Fibroblast of upper back skin (primary cell): ENCODE measurements at places on chromosomes 16 and 17.

- no peak for DNase-seq
Measured at GRCh38 chr16:67284699-67285646, 5.6 kb downstream of the PLEKHG4 start.

DNA sequence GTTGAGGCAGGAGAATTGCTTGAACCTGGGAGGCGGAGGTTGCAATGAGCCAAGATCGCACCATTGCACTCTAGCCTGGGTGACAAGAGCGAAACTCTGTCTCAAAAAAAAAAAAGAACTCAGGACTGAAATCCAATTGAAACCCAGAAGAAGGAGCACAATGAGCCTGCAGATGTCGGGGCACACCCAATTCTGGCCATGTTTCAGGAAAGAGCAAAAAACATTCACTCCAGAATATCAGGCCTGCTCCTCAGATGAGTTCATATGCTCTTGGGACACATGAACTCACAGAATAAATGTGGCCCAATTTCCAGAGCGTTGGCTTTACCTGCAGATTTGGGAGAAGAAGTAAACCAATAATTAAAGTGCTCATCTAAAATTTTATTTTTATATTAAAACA is 3.0 kb upstream of the CMTM2 start:
- no peak for DNase-seq

GRCh38 chr17:76654408-76654807 is 10.9 kb upstream of the ST6GALNAC1 start:
- no peak for DNase-seq

DNA sequence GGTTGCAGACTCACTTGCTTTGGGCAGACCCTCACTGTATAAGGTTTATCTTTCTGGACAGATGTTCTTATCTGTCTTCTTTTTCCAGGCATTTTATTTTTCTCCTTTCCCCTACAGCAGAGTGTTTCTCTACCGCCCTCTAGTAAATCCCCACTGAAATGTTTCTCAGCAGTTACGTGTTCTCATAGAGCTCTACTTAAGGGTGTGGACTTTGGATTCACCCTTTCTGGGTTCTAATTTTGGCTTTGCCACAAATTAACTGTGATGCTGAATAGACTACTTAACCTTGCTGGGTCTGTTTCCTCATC is 2.0 kb downstream of the ADAT1 start:
- DNase-seq = peak; percentile 37

- peak; percentile 87 for DNase-seq
Measured at GRCh38 chr16:65658787-65659220, 536.9 kb upstream of the CDH11 start.

DNA sequence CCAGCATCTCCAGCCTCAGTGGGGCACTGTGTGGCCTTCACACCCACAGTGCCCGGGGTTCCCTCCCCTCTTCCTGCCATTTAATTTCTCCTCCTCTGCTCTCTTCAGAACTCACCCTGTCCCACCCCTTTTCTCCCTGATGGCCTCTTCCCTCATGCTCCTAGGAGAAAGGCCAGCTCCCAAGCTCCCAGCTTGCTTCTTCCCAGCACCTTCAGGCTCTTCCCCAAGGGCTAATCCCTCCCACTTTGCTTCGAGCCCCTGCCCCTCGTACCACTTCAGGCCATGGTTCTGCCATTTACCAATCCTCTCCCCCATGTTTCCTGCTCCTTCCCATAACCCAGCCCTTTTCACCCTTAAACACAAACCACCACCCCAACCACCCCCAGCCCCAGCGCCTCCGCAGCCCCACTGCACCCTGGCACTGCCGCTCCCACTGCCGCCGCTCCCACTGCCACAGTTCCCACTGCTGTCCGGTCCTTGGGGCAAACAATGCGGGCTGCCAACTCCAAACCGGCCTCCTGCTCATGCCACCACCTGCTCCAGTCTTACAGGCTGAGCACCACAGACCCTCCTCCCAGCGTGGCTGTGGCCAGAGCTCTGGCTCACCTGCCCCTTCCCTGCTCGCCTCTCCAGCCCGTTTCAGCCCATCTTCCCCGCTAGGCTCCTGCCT is 28.6 kb downstream of the ADAM11 start:
- no peak for DNase-seq

DNA sequence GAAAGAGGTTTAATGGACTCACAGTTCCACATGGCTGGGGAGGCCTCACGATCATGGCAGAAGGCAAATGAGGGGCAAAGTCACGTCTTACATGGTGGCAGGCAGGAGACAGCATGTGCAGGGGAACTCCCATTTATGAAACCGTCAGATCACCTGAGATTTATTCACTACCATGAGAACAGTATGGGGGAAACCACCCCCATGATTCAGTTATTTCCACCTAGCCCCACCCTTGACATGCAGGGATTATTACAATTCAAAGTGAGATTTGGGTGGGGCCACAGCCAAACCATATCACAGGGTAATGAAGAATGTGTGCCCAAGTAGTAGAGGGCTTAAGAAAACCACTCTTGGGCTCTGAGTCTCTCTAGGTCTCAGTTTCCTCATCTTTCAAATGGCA is 85.1 kb downstream of the PRKCB start:
- no peak for DNase-seq

- peak; percentile 94 for DNase-seq
Measured at GRCh38 chr17:14950216-14950615, 314.9 kb downstream of the PMP22 start.

DNA sequence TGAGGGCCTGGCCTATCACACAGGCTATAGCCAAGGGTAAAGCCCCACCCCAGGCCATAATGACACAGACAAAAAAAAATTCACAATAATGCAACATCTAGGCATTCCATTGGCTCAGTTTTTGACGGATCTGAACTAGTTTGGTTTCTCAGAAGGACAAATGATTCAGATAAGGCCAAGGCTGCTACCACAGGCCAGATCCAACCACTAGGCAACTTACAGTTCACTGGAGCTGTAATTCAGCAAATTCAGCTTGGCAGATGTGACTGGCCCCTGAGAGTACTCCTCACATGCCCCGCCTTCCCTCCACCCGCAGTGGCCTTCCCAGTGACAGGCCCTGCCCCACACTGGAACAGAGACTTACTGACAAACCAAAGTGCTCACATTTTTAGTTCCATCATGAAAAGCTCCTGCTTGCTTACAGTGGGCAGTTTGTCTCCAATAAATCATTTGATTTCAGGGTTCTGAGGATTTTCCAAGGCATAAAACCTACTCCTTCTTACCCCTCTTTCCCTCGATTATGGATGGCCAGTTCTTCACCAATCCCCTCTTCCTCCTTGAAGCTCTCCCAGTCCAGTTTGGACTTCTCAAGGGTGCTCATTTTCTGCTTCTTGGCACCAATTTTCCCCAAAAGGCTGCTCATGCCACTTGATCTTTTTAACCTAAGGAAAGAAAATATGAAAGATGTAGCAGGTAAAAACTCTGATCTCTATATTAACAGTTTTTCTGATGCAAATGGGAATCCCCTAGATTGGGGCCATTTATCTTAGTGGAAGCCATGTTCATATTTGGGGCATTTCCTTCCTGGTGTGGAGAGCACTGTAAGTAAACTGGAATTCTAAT is 53.3 kb upstream of the BCAR1 start:
- peak; percentile 71 for DNase-seq

GRCh38 chr17:15404106-15405057 is 63.0 kb upstream of the TEKT3 start:
- peak; percentile 76 for DNase-seq

DNA sequence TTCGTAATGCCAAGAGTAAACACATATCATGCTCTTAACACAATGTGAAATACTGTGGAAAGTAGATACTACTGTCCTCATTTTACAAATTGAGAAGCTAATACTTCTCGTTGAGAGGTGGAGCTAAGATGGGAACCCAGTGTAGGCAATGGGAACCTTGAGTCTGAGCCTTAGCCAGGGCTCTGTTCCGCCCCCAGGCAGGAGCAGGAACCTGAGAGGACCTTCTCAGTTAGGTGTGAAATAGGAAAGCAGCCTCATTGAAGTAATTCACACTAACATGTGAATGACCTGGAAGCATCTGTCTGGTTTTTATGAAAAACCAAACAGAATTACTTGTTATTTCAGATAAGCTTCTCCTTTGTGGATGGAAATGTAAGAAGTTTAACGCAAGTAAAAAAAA is 62.6 kb upstream of the RBFOX1 start:
- no peak for DNase-seq

DNA sequence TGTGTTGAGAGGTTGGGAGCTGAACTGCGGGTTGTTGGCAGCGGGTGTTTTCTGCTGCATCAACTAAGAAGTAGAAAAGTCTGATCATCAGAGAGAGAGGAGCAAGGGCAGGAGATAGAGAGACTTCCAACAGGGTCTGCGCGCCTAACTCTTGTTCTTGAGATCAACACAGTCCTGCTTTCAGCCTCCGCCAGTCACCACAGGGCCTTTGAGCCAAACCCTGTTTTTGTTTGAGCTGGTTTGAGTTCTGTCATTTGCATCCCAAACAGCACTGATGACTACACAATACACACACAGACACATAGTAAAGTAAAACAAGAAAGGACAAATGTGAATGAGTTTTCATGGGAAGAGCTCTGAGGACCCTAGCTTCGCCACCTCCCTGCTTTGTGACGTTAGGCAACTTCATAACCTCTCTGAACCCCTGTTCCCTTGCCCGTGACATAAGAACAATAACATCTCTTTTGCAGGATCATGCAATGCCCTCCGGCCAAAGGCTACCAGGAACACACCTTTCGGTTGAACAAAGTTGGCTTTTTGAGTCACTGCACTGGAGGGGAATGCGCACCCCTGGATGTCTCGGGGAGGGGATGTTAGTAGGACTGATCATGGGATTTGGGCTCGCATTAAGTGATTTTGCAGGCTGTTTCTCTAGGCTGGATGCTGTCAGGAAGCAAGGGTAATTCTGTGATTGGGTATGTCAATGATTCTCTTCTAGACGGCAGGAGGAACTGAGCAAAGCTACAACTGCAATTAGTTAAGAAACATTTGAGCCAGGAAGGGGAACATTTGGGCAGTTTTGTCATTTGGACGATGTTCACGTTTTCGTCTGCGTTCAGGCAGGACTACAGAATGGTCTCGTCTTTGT is 92.3 kb downstream of the C16orf78 start:
- no peak for DNase-seq

- DNase-seq = no peak
Measured at GRCh38 chr16:77944631-77945030, 77.7 kb upstream of the CLEC3A start.

- DNase-seq = no peak
Measured at GRCh38 chr17:18203308-18203707, 19.7 kb downstream of the ALKBH5 start.

DNA sequence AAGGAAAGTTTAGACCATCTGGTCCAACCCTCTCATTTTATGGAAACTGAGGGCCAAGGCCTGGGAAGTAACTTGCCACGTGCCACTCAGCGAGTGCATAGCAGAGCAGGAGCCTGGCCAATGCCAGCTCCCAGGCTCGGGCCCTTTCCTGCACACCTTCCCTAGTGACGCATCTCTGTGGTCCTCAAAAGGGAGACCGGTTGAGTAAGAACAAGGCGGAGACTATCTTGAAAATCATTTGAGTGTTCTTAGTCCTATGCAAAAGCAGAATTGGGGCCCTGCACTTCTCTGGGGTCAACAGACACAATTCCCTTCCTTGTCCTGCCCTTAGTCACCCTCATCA is 2.8 kb downstream of the CCL4 start:
- no peak for DNase-seq

DNA sequence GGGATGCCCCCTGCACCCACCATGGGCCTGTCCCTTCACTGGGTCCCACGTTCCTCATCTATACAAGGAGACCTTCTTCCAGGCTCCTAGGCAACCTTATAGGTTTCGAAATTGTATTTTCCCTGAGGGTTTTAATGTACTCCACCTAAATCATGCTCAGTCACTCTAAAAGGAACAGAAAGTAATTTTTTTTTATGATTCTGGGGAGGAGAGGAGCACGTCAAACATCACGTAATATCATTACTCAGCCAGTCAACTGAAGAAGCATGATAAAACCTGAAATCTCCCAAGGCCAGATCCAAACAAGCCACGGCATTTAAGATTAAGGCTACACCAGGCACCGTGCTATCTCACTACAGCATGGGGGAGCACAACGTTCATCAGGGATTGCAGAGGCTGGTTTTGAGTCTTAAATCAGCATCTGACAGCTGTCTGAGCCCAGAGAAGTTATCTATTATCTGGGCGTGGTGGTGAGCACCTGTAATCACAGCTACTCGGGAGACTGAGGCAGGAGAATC is 3.9 kb upstream of the TMEM114 start:
- DNase-seq = no peak

GRCh38 chr17:8204761-8205555 is 5.4 kb downstream of the AURKB start:
- DNase-seq = no peak

- DNase-seq = no peak
Measured at GRCh38 chr17:58239987-58240386, 1.6 kb downstream of the LPO start.

- DNase-seq = peak; percentile 91
Measured at GRCh38 chr17:62968445-62968923, 2.4 kb downstream of the TANC2 start.

- DNase-seq = peak; percentile 50
Measured at GRCh38 chr16:59148769-59149155, 414.6 kb upstream of the GOT2 start.

DNA sequence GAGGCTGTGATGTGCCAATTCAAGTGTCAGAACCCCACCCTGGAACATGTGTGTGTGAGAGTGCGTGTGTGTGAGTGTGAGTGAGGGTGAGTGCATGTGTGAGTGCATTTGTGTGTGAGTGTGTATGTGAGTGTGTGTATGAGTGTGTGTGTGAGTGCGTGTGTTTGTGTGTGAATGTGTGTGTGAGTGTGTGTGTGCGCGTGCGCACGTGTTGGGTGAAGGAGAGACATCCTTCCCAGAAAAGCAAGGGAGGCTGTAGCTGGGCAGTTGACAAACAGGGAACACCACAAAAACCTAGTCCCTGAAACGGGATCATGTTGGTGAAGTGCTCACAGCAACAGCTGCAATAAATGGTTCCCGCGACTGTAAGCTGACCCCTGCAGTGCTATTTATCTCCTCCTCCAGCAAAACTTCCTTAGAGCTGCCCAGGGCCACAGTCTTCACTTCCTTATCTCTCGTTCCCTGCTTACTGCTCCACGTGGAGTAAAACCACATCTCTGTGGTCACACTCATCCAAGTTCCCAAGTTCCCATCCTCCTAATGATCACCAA is 40.1 kb upstream of the RPL38 start:
- no peak for DNase-seq

- DNase-seq = no peak
Measured at GRCh38 chr16:59263955-59264354, 529.8 kb upstream of the GOT2 start.

- DNase-seq = no peak
Measured at GRCh38 chr17:81694810-81695209, 8.4 kb upstream of the MRPL12 start.

DNA sequence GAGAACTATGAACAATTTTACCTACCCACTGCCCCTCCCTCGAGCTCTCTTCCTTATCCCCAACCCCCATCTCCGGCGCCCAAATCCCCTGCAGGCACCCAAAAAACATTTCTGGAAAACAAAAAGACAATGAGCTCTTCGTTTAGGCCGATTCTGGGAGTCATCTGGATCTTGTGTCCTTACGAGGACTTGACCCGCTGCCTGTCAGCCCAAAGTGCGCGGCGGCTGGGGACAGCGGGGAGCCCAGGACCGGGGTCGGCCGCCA is 524 bp downstream of the STRADA start:
- no peak for DNase-seq
